ENCODE measurements at places on chromosomes 16 and 17.
A peak's percentile ranks its signal among the peaks of the same experiment; 100 is the strongest.

- no peak for DNase-seq
Measured at GRCh38 chr16:54048586-54049495, 237.7 kb downstream of the IRX3 start.

DNA sequence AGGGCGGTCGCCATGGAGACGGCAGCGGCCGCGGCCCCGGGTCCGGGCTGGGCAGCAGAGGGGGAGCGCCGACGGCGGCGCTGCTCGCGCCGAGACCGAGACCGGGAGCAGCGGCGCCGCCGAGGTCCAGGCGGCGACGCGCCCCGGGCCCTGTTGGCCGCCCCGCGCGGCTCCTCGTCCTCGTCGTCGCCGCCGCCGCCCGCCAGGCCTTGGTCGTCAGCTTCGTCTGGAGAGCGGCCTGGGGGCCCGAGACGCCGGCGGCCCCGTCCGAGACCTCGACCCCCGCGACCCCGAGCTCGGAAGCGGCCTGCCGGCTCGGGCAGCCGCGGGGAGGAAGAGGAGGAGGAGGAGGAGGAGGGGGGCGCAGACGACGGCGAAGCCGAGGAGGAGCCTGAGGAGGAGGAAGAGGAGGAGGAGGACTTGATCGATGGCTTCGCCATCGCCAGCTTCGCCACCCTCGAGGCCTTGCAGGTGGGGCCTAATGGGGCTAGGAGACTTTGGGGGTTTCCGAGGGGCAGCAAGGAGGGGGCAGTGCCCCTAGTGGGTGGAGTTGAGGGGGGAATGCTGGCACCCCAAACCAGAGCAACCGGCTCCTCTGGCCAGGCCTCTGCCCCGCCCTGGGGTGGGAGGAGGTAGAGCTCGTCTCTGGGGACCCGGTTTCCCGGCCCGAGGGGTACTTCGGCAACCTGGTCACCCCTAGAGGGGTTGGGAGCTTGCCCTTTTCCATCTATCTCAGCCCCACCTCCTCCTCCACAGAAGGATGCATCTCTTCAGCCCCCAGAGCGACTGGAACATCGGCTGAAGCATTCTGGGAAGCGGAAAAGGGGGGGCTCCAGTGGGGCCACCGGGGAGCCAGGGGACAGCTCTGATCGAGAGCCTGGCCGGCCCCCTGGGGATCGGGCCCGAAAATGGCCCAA, 1.5 kb downstream of the FBRS start:
- no peak for DNase-seq

DNA sequence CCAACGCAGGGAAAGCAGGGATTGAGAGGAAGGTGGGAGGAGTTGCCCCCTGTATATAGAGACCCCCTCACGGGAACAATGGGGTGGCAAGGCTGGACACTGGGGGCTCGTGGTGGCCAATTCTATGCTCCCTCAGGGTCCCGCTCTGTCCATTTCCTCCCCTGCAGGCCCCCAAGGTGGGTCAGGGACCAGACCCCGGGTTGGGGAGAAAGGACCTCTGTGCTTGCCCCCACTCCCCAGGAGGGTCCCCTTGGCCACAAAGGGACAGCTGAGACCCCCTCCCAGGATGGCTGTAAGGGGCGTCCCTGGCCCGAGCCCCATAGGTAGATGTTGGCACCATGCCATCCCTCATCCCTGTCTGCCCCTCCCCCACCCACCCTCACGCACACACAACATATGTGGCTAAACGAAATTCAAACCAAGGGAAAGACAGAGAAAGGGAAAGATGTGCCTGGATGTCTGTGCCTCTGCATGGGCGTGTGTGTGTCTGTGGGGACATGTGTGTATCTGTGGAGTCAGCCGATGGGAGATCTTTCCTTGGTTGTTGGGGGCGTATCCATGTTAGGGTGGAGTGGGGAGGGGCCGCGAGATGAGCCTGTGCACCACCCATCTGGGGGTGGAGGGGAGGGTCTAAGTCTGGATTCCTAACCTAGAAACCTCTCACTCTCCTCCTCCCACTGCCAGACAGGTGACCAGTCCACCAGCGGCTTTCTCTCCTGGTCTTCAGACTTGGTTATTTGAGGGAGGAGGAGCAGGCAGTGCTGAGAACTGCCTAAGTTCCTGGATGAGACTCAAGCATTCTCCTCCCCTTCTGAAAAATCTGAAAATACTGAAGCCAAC, 642 bp upstream of the NEUROD2 start:
- DNase-seq = no peak

- DNase-seq = no peak
Measured at GRCh38 chr17:57253362-57254065, 2.8 kb upstream of the MSI2 start.

DNA sequence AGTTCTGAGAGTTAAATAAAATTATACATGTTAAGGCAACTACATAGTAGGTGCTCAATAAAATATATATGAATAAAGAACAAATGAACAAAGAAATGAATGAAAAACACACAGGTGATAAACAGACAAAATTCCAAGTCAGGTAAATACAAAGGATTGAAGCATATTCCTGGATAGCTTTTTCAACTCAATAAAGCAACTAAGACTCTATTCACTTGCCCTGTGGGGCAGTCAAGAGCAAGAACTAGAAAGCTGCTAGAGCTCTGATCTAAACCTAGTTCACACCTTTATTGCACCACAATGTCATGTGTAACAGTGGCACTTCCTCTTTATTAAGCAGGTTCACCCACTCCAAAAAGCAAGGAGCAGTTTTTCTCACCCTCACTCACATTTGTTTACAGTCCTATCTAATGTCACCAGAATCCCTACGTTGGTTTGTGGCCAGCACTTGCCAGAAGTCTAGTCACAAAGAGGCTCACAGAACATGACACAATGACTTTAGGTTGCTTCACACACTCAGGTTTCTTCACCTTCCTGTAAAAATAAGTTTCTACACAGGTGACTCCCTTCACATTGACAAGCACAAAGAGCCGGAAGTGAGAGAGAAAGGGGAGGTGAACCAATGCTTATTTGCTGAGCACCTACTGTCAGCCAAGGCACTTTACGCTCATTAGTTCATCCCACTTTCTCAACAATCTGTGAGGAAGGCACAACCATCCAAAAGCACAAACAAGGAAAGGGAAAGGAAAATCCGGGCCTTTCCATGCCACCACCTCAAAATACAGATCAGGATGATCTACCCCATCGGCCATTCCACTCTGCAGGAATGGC, 70.8 kb downstream of the XPO6 start:
- no peak for DNase-seq

DNA sequence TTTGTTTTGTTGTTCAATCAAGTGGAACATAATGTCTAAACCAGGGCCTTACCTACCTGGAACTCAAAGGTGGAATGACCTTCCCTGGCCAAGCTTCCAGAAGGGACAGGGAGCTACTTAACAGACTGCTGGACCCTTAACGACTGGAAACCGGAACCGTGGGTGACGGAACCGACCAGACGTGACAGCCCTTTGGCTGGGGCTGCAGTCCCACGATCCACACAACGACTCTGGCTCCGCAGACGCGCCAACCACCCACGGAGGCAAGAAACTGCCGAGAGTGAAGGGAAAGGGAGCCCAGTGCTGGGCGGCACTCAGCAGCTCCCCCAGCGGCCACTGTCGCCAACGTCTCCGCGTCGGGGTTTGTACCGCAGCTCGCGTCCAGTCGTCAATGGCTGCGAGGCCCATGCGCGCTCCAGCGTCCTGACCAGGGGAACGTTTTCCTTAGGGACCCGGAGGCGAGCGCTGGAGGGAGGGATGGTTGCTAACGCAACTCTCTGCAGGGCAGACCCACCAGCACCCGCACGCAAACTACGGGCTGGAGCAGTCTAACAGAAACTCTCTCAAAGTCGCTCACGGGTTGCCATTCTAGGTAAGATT, 5.5 kb upstream of the KIF22 start:
- DNase-seq = no peak

DNA sequence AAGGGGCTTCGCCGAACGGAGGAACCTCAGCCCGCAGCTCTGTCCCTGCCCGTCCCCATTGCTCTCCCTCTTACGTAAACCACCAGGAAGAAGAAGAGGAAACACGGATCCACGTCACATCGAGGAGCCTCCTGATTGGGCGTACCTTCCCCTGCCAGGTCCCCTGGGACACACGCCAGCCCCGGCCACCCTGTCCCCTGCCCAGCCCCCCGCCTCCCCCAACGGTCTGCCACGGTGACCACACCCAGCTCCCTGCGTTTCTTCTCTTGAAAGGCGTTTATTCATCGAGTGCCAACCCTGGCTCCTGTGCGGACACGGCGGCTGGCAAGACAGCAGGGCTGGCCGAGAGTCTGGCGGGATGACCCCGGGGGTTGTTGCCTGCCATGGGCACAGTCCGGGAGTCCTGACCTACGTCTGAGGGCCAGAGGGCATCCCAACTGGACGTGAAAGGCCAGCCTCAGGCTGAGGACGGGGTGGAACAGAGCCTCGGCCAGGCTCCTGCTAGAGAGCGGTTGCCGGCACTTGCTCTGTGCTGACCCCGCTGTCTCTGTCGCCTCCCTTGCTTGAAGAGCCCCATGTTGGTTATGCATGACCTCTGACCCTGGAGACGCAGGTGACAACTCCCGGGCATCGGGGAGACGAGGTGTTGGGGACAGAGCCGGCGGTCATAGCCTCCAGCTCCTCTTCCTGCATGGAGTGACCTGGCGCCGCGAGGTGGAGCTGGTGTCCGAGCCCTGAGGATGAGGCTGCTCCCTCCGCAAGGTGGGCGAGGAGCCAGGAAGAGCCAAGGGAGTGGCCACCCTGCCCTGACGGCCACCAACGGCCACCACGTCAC, 40.5 kb upstream of the ACSF3 start:
- DNase-seq = no peak

- DNase-seq = no peak
Measured at GRCh38 chr17:17088086-17088485, 45.8 kb downstream of the MPRIP start.

DNA sequence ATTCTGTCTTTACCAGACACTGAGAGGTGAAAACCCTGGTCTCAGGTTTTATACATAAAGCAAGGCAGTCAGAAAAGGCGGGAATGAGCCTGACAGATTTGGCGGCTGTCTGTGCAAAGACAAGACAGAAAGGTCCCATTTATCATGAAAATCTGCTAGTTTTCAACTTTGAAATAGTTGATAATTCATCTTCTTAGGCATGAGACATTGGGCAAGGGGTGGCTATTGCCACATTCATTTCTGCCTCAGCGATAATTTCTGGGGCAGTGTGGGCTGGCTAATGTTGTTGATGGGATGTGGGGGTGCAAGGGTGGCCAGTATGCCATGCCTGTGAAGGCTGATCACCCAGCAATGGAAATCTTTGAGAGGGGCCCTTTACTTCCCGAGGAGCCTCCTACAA, 173.8 kb upstream of the RPH3AL start:
- DNase-seq = no peak

- DNase-seq = no peak
Measured at GRCh38 chr17:38543403-38544174, 62.2 kb downstream of the SRCIN1 start.

DNA sequence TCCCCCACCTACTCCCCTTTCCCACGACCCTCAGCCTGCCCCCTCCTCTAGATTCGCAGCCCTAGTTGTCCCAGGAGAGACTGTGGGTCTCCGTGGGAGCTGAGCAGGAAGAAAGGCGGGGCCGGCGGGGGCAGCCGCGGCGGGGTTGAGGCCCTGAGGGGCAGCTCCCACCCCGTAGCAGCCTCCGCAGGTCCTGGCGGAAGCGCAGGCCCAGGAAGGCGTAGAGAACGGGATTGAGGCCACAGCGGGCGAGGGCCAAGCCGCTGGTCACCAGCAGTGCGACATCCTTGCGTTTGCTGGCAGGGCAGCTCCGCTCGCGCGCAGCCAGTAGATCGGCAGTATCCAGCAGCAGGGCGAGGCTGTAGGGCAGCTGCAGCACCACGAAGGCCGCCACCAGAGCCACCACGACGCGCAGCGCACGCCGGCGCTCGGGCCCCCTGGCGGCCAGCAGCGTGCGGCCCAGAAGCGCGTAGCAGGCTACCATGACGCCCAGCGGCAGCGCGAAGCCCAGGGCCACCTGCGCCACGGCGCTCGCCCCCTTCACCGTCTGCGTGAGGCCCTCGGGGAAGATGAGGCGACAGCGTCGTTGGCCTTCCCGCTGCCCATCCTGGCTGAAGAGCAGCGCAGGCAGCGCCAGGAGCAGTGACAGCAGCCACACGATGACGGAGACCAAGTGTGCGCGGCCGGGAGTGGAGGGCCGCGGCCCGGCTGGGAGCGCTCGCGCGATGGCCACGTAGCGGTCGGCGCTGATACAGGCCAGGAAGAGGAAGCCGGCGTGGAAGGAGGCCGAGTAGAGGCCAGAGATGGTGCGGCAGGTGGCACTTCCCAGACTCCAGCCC, 1.9 kb downstream of the CCR10 start:
- DNase-seq = peak; percentile 46

GRCh38 chr16:72299684-72300243, 127.8 kb upstream of the PMFBP1 start:
- no peak for DNase-seq

GRCh38 chr16:46828292-46828691, 2.7 kb downstream of the C16orf87 start:
- DNase-seq = no peak

GRCh38 chr17:80475910-80476876, at the start of gene NPTX1:
Gene NPTX1 (minus strand): TSS chr17:80476607. CDS start chr17:80476446, 161 bp downstream.
- DNase-seq = no peak

DNA sequence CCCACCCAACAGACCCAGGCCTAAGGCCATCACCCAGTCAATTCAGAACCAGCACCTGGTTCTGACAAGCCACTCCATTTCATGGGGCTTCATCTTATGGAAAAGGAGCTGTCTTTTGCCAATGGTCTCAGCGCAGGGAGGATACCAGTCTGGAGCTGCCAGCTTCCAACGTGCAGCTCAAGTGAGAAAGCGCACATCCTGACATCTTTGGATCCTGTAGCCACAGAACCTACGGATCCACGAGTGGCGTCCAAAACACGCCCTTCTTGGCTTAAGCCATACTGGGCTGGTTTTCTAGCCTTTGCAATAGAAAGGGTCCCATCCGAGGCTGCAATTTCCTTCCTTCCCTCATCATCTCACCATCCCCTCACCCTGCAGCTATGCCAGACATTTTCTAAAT, 101.8 kb downstream of the GAS7 start:
- DNase-seq = no peak

DNA sequence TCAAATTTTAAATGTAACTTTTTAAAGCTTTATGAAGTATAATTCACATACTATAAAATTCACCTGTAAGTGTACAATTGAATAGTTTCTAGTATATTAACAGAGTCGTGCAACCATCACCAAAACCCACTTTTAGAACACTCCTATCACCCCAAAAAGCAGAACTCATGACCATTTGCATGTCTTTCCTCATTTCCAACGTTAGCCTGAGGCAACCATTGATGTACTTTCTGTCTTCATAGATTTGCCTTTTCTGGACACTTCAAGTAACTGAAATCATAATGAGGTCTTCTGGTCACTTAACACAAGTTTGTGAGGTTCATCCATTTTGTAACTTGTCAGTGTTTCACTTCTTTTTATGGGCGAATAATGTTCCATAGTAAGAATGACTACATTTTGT, 33.2 kb downstream of the METTL16 start:
- no peak for DNase-seq

DNA sequence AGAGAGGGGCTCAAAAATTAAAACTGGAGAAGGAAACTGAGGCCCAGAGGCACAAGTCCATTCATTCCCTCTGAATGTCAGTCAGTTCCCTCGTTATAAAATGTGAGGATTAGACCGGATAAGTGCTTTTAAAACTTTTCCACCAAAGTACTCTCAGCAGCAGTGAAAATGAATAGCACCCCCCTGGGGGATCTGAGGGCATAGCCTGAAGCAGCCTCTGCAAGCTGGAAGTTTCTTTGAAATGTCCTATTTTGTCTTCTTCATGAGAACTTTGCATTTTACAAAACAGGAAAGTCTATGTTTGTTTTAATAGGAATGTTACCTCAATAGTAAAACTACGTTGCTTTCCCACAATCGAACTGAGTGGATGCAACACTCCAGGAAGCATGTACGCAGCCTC, 273.0 kb downstream of the CEP112 start:
- no peak for DNase-seq

- no peak for DNase-seq
Measured at GRCh38 chr16:582614-583331, 7.1 kb upstream of the RAB40C start.
